NCI-H748 treated with DMSO at 0.1 percent for 48 hours (cell line): ENCODE measurements at places on chromosomes 2 and 18.

DNA sequence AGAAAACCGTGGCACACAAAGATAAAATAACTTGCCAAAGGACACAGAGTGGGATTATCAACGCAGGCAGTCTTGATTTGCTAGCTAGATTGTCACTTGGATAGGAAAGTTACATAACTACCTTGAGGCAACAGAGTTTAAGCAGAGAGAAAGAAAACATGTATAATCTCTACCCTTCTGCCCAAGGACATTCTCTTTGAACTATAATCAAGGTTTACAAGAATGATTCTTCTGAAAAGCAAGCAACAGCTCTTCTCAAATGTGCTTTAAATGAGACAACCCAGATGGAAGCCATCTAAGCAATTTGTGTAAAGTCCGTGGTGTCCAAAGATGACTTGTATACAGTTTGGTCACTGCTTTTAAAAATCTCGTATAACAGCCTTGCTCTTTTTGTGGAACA, 177.4 kb downstream of the CD226 start:
- DNase-seq: no peak

- DNase-seq: no peak
Measured at GRCh38 chr2:133433455-133434451, 134.5 kb downstream of the NCKAP5 start.

DNA sequence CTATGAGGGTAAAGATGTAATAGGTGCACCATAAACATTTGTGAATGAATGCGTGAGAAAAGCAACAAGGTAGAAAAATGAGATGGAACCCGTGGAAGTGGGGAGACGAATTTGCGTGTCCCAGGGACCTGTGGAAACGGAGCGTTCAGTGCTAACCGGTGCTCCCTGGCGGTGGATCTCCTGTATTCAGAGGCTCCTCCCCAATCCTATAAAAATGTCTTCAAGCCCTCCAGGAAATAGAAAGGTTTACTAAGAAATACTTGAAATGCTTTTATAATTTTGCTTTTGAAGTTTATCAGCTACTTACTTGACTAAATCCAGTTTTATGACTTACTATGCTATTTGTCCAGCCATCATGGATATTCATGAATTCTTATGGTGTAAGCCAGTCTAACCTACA, 62.8 kb upstream of the RBM44 start:
- DNase-seq: no peak

GRCh38 chr2:45731141-45731540, 79.7 kb downstream of the PRKCE start:
- no peak for DNase-seq

DNA sequence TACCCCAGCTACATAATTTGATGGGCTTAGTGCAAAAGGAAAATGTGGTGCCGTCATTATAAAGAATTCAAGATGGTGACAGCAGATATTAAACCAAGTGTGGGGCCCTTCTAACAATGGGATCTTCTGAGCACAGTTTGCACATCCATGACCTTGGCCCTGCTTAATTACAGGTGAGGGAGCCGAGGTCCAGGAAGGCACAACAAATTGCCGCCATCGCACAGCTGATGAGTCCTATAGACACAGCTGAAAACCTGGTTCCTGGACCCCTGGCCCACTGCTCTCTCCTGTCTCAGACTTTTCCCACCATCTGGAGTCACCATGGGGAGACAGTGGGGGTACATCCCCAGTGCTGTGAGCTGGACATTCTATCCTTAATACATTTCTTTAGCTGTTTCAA, 95.8 kb upstream of the MAP4K3 start:
- no peak for DNase-seq

GRCh38 chr18:57080479-57080878, 66.4 kb upstream of the BOD1L2 start:
- DNase-seq: no peak
